ENCODE measurements at places on chromosomes 1 and 21.

DNA sequence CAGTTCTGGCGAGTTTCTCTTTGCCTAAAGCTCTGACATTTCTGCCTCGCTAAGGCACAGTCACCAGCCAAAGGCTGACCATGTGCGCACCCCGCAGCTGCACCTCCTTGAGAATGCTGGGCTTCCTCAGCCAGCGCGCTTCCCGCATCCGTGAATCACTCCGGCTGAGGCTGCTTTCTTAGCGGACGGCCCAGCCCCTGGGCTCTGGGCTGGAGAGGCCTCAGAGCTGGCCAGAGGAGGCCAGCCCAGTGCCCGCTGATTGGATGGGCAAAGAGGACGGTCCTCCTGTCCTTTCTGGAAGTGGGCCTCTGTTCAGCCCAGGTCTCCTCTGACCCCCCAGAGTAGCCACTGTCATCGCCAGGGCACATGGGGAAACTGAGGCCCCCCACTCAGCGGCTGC lies 56.1 kb downstream of the PRDM16 start:
- DNase-seq, result no peak

GRCh38 chr1:118008011-118008410 lies 78.5 kb downstream of the WDR3 start:
- no peak for DNase-seq

DNA sequence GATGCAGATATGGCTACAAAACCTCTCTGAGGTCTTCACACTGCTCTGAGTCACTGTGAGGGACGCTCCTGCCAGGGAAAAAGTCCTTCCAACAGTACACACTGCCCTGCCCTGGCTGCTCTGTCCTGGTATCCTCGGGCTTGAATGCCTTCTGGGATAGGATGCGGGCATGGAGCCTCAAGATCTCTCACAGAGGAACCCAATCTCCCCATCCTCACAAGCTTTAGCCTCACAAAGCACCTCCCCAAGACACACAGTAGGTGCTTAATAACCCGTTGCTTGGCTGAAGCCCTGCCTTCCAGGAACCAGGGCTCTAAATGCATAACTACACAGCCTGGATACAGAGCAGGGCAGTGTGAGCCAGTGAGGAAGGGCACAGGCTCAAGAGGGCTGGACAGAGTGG lies 9.2 kb downstream of the RAP1GAP start:
- DNase-seq, result no peak

- DNase-seq, result no peak
These were observed 148.1 kb downstream of the TTLL7 start for GRCh38 chr1:83850834-83851233.

DNA sequence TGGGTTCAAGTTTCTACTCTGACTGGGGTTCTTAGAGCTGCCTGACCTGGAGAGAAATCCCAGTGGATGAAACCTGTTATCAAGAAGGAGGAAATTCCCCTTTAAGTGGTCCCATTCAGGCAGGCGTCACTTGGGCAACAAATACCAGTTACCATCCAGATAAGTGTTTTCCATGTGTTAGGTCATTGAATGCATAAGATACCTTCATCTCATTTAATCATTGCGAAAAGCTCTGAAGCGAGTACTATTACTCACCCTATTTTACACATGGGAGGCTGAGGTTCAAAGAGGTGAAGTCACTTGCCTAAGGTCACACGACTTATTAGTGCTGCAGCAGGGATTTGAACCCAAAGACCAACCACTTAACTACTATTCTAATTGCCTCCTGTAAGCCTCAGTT lies 45.5 kb upstream of the RPL11 start:
- DNase-seq, result no peak

- no peak for DNase-seq
These were observed 33.2 kb downstream of the KCNK1 start for GRCh38 chr1:233647073-233647472.

DNA sequence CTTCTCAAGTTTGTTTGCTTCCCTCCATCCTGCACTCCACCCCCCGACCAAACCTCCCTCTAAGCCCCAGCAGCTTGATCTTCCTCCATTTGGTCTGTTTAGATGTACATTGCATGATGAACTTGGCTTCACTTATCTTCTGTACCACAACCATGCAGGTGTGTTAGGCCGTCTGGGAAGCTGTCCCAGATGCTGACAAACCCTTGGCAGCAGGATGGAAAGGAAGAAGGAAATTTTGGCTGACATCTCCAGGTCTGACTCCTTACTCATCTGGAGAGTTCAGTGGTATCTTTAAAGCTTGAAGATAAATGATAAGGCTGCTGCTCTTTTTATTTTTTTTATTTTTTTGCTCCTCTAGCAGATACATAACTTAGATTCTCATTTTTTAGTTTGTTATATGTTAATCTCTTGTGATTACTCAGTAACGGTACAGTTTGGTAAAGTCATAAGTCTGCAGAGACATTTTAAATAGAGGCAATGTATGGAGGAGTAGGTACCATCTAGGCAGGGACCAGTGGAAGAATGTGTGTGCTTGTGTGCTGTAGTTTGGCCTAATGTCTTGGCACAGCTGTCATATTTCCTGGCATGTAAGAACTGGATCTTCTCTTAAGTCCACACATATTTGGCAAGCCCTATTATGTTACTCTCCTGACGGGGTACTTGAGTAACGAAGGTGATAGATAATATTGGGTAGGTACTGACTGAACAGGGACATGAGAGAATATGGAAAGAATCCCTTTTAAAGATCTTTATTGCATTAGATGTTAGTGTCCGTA lies 79.7 kb downstream of the CACHD1 start:
- no peak for DNase-seq

DNA sequence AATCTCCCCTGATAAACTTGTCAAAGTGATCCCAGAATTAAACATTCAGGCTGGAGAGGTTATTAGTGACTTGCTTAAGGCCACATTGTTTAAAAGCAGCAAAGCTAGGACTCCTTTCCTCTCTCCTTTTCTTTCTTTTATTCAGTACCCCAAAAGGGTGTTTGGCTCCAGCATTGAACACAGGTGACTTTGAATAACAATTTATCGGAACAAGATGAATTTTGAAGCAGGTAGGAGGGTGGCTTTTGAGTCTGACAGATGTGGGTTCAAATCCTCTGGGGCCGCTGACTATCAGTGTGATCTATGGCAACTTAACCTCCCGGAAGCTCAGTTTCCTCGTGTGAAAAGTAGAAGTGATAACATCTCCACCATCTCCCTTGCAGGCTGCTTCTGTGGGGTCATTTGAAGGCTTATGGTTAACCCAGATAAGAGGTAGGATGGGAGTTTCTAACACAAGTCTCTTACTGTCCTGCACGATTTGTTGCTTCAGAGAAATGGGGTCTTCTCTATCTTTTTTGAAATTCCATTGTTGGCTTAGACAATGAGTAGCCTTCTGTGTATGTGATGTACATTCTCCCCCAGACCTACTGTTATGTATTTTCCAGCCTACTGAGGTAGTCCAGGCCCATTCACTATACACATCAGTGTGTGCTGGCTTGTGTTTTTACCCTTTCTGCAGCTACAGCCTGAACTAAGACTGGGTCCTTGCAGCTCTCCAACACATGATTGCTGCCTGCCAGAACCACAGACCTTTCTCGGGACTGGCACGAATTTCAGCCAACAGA lies 29.0 kb downstream of the JUN start:
- DNase-seq, result no peak

- no peak for DNase-seq
These were observed 9.8 kb downstream of the SLC9A1 start for GRCh38 chr1:27144920-27145661.

DNA sequence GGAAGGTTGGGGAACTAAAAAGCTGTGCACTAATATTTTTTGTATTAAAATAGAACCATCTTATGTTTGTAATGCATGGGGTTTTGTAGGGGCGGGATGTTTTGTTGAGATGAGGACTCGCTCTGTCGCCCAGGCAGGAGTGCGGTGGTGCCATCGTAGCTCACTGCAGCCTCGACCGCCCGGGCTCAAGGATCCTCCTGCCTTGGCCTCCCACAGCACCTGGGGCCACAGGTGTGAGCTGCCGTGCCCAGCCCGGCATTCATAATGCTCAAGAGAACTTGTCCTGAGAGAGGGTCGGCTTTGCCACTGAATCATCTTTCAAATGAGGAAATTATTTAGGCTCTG lies 3.0 kb upstream of the C1orf159 start:
- no peak for DNase-seq

GRCh38 chr21:44708213-44708865 lies 3.0 kb downstream of the TSPEAR start:
- DNase-seq, result no peak

GRCh38 chr1:76269155-76269554 lies 194.6 kb downstream of the ST6GALNAC3 start:
- DNase-seq, result peak; percentile 24
